ENCODE measurements at places on chromosomes 6 and 20.

DNA sequence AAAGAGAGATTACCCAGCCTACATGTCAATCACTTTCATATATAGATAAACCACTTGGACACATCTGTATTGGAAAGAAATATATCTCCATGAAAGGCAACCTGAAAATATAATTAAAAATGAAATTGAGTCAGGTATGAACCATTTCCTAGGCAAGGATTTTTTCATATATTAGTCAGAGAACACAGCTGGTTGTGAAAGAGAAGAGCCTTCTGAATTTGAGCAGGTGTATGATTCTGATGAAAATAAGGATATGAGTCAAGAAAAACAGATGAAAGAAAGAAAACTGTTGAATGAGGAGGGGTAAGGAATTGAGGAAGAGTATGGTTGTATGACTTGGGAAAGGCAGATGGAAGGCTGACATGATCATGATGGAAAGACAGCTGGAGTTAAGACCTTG lies 441.1 kb downstream of the HAO1 start:
- DNase-seq = no peak

- no peak for DNase-seq
Observed at GRCh38 chr6:125279961-125280360, 21.8 kb downstream of the HDDC2 start.

DNA sequence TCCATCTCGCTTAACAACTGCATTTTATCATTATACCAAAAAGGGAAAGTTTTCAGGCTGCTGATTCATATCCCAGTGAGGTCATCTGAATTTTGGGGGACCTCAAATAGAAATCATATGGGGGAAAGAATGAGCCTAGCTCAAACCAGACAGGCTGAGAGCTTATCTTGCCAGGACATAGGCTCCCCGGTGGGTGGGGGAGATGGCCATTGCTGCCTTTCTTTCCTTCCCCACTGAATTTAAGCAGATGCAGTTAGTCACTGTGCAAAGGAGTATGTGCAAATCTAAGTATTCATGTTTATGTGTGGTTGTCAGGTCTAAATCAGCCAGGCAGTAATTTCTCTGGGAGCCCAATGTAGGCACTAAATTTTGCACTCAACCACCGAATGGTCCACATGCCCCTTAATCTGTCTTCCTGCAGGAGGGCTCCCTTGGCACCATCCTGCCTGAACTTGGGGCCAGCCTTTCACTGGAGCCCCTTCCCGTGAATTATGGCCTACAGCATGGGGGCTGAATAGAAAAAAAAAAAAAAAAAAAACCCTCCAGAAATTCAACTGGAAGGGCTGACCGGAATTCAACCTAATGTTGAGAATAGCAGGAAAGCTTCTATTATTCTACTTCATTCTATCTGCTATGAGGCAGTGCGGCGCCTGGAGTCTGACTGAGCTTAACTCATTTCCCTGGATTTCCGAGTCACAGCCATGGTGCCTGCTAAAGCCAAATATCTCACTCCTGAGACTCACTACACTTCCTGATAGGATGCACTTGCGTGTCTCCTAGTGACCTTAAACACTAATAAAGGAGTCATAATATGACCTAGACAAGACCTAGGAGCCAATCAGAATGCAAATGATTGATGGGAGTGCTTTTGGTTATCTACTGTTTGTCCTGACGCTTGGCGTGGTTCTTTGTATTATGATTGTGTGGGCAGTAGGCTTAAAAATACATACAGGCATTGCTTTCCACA lies 161.5 kb upstream of the HEY2 start:
- DNase-seq = no peak

DNA sequence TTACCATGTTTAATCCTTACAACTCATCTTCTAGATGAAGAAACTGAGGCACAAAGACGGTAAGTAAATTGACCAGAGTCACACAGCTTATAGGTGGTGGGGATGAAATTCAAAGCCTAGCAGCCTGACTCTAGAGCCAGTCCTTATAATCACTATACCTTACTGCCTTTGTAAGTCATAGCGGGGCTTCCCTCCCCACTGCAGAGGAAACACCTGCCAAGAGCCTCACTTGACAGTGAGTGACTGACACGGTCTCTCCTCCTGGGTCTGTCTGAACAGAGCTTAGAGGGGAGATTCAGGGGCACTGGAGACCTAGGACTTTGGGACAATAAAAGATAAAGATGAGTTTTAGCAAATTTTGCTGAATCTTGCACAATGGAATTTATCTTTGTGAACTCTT lies 12.8 kb downstream of the SUN5 start:
- no peak for DNase-seq

- DNase-seq = no peak
Observed at GRCh38 chr20:17875106-17875980, 93.3 kb downstream of the SNX5 start.

DNA sequence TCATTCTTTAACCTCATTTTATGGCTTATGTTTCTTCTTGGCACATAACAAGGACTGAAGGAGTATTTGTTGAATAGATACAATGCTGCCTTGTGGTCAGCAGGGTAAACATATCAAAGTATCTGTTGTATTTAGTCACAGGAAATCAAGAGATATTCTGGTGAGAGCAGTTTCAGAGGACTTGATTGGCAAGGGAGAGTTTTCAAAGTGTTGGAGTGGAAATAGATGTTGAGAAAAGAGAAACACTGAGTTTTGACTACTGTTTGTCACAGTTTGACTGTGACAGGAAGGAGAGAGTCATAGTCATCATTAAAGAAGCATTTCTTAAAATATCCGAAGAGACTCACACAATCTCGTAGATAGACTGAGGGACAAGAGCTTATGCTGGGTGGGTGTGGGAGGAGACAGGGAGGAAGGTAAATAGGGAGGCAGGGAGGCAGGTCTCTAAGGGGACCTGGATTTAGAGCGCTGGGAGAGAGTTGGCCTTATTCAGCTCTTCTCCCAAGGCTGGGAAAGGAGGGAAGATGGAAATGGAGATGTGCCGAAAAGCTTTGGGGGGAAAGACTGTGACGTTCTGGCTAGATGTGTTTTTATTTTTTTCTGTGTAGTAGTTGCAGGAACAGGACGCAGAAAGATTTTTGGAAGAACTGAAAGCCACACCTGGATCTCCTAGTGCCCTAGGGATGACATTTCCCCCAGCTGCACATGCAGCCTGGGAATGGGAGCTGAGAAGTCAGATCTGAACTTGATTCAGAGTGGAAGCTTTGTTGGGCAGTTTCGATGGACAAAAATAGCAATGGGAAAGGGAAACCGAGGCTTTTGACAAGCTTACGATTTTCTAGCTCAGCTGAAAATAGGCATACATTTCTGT lies 65.0 kb upstream of the IFNGR1 start:
- DNase-seq = no peak

DNA sequence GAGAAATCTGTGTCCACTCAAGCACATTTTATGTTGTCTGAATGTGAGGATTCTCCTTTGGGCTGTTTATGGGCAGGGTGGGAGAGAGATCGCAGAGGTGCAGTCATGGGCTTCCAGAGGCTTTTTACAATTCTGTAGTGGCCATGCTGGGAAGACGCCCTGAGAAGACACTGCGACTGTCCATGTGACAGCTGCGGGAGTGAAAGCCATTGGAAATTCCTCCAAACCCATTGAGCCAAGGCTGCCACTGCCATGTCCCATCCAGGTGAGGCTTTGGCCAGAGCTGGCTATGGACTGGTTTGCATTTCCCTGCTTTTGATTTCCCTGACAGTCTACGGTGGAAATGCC lies 216.9 kb upstream of the ECI2 start:
- no peak for DNase-seq
